Epithelial cell of proximal tubule (primary cell): ENCODE measurements at places on chromosomes 12 and 14. TPM values are rescaled to one million over a fixed set of nuclear protein-coding genes. Genes with fewer than 3 reads are reported as not detected.

DNA sequence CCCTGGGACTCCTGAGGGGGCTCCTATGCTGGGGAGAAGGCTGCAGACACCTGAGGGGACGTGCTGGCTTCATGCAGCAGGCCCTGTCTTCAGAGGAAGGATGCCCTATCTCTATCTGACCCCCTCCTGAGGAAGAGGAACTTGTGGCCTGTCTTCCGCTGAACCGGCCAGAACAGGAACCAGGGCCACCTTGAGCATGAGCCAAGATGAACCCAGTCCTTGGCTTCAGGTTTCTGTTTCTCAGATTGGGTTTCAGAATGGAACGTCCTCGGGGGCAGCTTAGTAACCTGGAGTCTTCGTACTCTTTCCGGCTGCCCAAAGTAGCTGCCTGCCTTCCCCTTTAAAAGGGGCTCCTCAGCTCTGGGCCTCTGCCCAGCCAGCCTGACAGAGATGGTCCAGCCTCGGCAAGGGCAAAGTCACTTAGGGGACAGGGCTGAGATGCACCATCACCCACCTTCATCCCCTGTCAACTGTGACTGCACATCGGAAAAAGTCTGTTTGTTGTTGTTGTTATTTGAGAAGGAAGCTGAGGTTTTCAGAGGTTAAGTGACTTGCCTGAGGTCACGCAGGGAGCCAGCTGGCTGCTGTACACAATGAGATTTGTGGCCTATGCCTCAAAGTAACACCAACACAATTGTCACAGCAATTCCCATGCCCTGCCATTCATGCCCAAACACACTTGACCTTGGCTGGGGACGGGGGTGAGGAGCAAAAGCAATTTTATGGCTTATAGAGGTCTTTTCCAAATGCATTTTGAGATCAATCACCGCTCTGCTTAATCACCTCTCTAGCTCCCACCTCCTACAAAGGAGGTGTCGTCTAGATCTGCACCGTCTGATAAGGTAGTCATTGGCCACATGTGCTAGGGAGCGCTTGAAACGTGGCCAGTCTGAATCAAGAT, 13.4 kb downstream of the ASB2 start:
- DNase-seq, result no peak

COX8C gene
- total RNA-seq, result not detected in 2 replicates

CLEC9A gene
- total RNA-seq, result not detected in 2 replicates

DERA gene
- 52.6 and 76.0 TPM in 2 replicates for total RNA-seq

- no peak for DNase-seq
Measured at GRCh38 chr12:75419841-75420240, 29.0 kb downstream of the GLIPR1L2 start.

CATSPERB gene
- total RNA-seq, result not detected in 2 replicates
